ENCODE measurements at places on chromosomes 7 and 10.

GRCh38 chr10:5958077-5958476 is 19.3 kb downstream of the IL15RA start:
- DNase-seq: no peak

- no peak for DNase-seq
Observed at GRCh38 chr10:50373821-50374501, 122.6 kb upstream of the ASAH2 start.

GRCh38 chr7:455110-455928 is 64.3 kb downstream of the PDGFA start:
- DNase-seq: no peak

DNA sequence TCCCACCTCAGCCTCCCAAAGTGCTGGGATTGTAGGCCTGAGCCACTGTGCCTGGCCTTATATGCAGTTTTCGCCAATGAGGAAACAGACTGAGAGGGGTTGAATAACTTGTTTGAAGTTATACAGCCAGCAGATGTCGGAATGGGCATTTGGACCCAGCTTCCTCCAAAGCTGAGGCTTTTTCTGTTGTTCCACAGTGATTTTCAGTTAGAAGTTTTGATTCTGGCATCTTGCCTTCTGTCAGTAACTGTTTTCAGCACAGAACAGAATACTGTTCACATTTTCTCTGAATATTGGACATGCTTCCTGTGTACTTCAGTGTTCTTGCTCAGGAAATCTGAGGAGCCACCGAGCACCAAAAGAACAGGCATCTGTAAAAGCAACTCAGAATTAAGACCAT is 287.2 kb downstream of the CAMK1D start:
- DNase-seq: no peak

- DNase-seq: no peak
Observed at GRCh38 chr7:115850774-115851173, 179.8 kb downstream of the TFEC start.

GRCh38 chr10:63133821-63134557 is 861 bp downstream of the NRBF2 start:
- peak; percentile 32 for DNase-seq

GRCh38 chr7:98687111-98687751 is 70.1 kb downstream of the NPTX2 start:
- DNase-seq: peak; percentile 22

DNA sequence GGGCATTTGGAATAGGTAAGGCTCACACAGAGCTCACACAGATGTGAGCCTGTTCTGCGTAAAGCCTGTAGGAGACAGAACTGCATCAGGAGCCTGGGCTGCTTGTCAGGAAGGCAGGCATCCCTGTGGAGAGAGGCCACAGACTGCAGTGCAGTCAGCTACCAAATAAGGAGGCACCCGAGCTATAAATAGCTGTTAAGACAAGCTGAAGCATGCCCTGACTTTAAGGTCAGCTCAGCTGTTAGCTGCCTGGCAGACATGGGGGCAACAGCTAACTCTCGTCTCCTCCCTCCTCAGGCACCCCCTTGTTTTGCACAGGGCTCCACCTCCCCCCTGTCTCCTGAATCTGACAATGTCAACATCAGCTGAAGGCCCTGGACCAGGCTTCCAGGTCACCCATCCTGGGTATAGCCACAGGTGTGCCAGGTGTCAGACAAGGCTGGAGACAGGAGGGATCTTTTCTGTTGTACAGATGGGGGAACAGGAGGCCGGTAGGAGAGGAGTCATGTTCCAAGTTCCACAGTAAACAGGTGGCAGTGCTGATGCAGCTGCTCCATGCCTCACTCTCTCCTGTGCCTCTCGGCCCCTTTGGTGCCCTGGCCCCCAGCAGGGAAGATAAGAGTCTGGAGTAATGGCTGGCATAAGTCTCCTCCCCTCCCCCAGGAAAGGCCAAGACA is 27.6 kb upstream of the MKRN1 start:
- peak; percentile 28 for DNase-seq

GRCh38 chr7:25775999-25776743 is 375.8 kb upstream of the NFE2L3 start:
- DNase-seq: no peak

GRCh38 chr10:52688899-52689298 is 83.7 kb downstream of the MBL2 start:
- no peak for DNase-seq

DNA sequence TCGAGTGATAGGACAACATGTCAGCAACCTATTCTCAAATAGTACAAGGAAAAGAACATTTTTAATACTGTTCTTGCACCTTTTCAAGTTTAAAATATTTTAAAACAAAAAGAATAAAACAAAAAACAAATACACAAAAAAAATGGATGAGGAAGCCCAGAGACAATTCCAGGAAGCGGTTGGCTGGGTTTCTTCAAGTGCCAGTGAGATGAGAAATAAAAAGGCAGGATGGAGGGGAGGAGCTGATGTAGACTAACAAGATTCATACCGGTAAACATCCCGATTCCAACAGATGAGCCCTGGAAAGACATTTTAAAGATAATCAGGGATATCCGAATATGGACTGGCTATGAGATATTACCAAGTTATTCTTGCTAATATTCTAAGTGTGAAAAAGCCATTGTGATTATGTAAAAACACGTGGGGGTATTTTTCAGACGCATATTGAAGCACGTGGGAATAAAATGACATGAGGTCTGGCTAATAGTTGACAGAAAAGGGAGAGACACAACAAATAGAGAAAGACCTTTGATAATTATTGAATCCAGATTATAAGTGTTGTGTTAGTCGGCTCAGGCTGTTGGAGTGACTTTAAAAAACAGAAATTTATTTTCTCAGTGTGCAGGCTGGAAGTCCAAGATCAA is 101.3 kb upstream of the LRRC4 start:
- no peak for DNase-seq

DNA sequence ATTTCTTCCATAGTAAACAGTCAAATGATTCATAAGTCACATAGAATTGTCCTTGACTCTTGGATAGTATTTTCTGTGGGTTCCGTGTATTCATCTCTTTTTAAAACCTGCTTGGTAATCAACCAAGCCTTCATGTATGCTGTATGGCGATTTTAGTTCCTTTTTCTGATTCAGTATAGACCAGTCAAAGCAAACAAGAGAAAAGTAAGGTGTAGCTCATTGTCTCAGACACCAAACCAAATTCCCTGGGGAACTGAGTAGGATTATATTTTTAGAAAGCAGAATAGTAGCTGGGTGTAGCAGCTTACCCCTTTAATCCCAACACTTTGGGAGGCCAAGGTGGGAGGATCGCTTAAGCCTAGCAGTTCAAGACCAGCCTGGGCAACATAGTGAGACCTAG is 240.5 kb downstream of the BBS9 start:
- DNase-seq: no peak

Data from SK-MEL-5 (cell line).